ENCODE measurements at places on chromosomes 13 and 19.
A peak's percentile ranks its signal among the peaks of the same experiment; 100 is the strongest.

DNA sequence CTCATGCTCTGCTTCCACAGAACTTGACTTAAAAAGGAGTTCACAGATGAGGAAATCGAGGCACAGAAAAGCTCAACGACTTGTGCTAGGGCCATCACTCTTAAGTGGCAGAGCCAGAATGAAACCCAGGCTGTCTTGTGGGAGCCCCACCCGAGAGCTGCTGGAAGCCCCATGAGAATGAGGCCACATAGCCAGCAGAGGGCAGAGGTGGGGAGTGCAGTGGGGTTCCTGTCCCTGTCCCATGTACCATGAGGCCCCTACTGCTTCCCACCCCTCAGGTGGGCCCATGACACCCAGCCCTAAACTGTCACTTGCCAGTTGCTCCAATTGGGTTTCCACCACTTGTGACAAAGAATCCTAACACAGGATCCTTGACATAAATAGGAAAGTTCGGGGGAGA is 175.9 kb downstream of the IRS2 start:
- DNase-seq, result peak; percentile 32

GRCh38 chr19:39037194-39037593 is 4.8 kb upstream of the FBXO27 start:
- no peak for DNase-seq

DNA sequence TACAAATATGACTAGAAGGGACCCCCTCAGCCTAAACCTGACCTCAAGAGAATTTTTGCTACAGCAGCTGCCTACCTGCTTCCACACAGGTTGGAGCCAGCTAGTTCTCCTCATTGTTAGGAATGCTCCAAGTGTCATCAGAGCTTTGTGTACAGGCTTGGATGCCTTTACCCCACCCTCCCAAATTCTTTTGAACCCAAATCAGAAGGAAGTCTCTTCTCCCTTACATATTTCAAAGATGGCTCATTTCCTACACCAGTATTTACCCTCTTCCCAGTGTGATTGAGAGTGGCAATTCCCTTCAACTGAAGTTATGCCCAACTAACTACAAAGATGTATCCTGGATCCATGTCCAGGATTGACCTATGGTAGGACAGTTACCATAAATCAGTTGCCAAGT is 323.2 kb downstream of the OXGR1 start:
- no peak for DNase-seq

DNA sequence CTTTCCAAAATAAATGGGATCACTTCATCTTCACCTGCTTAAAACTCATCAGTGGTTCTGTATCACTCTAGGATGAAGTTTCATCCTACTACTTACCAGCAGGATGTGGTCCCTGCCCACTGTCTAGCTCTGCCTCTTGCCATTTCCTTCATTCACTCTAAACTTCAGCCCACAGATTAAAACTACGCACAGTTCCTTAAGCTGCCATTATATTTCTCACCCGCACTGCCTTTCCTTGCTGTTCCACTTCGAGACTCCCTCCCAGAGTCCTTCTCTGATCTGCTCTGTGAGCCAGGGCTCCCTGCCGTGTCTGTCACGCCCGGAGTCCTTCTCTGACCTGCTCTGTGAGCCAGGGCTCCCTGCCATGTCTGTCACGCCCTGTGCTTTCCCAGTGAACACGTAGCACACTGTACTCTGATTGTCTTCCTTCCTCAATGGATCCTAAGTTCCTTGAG is 52.0 kb upstream of the NPAS1 start:
- DNase-seq, result no peak

DNA sequence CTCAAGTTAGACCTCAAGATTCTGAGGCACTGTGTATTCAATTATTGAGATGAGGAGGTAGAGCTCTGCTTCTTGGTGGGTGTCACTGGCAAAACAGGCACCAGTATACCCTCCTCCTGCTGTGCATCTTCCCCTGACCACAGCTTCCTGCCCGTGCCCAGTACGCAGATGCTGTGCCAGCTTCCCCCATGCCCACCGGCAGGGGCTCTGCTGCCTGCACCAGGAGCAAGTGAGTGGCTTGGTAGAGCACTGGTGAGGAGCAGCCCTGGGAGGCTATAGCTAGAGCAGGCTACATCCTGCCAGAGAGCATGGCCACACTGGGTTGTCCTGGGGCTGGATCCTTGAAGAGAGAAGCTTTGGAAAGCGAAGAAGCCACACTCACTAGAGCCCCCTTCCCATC is 21.0 kb upstream of the RNF17 start:
- DNase-seq, result no peak

GRCh38 chr13:114067381-114067885 is 65.0 kb downstream of the RASA3 start:
- no peak for DNase-seq

- peak; percentile 69 for DNase-seq
Measured at GRCh38 chr19:10388957-10389356, 8.6 kb upstream of the TYK2 start.

DNA sequence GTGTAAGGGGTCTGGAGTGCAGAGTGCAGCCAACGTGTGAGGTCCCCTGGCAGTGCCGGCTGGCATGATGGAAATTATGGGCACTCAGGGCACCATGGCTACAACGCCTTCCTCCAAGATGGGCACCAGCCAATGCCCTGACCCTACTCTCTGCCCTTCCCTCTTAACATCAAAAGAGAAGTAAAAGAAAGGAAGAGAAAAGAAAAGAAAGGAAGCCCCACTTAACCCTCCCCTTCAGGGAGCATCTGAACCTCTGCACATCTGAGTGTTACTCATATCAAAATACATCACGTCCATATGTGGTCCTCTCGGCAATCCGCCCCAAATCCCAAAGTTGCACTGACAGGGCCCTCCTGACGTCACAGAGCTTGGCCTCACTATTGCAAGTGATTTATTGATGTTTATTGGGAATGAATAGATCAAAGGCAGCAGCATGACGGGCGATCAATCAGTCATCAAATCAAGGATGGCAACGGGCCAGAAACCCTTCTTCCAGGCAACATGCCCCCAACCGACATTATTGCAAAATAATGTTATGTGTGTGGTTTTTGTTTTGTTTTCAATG is 1.3 kb downstream of the TSHZ3 start:
- DNase-seq, result no peak

- DNase-seq, result peak; percentile 62
Measured at GRCh38 chr19:41930926-41931592, 2.8 kb upstream of the ERFL start.

DNA sequence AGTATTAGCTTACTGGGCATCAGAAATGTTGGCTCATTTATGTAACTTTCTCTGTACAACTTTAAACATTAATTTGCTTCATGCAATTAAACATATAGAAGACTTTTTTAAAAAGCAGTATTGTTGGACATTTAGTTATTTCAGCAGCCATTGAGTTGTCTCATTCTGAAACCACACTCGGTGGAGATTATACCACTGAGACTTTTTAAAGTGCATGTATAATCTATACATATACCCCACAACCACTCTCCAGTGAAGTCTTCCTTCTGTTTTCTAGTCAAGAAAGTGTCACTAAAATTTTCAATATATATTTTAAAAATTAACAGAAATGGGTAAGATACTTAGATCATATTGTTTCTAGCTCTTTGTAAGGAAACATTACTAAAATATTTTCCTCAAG is 15.5 kb downstream of the SETDB2 start:
- no peak for DNase-seq

- DNase-seq, result no peak
Measured at GRCh38 chr19:48635966-48636858, 967 bp downstream of the DBP start.

GRCh38 chr13:33997574-33997973 is 179.6 kb downstream of the RFC3 start:
- DNase-seq, result no peak

DNA sequence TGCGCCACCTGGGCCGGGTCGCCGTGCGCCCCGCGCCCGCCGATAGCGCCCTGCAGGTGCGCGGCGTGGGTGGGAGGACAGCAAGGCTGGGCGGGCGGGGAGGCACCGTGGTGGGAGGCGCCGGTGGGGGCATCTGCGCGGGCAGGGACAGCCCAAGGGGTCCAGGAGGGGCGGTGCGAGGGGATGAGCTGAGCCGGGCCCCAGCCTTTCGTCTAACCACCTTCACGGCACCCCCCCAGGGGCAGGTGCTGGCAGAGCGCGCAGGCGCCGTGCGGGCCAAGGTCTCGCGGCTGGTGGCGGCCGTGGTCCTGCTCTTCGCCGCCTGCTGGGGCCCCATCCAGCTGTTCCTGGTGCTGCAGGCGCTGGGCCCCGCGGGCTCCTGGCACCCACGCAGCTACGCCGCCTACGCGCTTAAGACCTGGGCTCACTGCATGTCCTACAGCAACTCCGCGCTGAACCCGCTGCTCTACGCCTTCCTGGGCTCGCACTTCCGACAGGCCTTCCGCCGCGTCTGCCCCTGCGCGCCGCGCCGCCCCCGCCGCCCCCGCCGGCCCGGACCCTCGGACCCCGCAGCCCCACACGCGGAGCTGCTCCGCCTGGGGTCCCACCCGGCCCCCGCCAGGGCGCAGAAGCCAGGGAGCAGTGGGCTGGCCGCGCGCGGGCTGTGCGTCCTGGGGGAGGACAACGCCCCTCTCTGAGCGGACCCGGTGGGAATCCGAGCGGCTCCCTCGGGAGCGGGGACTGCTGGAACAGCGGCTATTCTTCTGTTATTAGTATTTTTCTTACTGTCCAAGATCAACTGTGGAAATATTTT is 3.1 kb downstream of the KISS1R start:
- DNase-seq, result peak; percentile 43

GRCh38 chr13:43537124-43537523 is 249.6 kb downstream of the ENOX1 start:
- DNase-seq, result no peak

DNA sequence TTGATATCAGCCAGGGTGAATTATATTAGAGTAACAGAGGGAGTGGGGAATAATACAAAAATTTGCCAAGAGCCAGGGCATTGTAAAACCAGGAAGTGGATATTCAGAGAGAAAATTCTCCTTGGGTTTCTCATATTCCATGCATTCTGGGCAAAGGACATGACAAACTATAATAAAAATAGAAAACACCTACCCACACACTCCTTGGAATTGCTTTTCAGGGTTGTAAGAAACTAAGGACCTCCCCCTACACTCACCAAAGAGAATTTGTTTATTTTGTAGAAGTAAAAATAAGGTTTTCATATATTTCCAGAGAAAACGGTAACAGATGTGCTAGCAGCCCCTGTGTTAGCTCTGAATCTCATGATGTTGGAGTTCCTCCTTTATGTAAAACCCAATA is 649.6 kb downstream of the SLITRK1 start:
- no peak for DNase-seq

GRCh38 chr13:104181526-104182231 is 1115.5 kb upstream of the SLC10A2 start:
- DNase-seq, result peak; percentile 22

DNA sequence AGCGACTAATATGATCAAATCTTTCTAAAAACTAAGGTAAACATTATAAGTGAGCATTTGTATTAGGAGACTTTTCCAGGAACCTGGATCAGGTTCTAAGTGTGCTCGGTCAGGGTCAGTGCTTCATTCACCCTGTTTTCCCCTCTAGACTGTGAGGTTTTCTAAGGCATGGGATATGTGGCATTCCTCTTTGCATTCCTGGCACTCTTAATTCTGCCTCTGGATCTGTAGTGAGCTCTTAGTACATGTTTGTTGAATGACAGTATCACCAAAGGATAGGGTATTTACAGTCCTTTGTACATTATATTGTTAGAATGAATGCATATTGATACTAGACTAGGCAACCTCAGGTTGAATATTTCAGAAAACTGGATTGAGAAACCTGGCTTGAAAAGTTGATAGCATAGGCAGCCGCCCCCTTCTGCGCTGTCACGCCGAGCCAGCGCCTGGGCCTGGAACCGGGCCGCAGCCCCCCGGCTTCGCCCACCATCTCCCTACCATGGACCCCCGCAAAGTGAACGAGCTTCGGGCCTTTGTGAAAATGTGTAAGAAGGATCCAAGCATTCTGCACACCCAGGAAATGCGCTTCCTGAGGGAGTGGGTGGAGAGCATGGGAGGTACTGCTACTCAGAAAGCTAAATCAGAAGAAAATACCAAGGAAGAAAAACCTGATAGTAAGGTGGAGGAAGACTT is 156.5 kb downstream of the KCNRG start:
- DNase-seq, result no peak

DNA sequence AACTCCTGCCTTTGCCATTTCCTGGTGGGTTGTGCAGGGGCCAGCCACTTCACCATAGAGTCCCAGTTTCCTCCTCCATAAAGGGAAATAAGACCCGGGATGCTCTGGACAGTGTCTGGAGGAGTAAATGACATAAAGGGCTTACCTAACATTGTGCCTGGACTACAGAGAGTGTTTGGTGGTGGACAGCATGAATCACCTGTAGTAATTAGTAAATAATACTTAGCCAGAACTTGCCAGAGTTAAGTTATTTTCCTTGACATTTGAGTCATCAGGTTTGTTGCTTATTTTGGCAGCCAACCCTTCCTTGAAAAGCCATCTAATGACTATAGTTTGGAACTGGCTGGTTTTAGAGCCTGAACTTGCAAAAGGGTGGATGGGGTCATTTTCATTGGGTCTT is 159.2 kb downstream of the SLC7A1 start:
- DNase-seq, result no peak

GRCh38 chr13:111186305-111186935 is 71.3 kb downstream of the ARHGEF7 start:
- DNase-seq, result no peak

DNA sequence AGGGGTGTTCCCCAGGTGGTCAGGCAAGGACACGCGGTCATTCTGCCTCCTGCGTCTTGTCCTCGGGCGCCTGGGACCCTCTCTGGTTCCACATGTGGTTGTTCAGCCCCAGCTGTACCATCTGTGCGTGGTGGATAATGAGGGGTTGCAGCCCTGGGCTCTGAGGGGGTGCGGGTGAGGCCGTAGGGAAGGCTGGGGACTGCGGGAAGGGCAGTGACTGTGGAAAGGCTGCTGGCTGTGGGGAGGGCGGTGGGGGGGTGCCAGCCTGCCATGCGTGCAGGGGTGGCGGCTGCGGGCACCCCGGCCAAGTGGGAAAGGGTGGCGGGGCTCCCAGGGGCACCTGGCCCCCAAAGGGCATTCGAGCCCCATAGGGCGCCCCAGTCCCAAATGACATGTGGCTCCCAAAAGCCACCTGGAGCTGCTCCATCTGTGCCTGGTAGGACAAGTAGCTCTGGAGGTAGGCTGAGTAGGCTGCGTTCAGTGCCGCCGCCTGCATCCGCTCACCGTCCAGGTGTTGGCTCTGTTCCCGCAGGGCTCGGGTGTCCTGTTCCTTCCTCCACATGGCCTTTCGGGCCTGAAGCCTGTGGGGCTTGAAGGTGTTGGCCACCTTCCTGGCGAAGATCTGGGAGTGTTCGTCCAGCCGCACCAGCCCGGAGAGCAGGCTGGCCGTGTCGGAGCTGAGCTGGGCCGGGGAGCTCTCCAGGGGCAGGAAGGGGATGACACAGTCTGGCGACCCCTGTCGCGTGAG is 15.1 kb downstream of the TICAM1 start:
- DNase-seq, result no peak

DNA sequence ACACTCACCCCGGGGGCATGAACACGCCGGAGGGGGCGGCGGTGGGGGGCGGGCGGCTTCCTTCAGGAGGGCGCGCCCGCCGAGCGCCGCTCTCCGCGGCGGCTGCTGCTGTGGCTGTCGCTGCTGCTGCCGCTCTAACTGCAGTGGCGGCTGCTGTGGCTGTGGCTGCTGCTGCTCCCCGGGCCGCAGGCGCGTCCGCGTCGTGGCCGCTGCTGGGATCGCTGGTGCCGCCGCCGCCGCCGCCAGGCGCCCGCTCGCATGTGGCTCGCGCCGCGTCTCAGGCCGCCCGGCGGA is at the start of gene BBC3:
TSS of gene BBC3 (minus strand) at position 279 of the 294 bp plus-strand sequence. CDS start 2,768 bp downstream, outside the sequence.
- no peak for DNase-seq

- DNase-seq, result no peak
Measured at GRCh38 chr19:10831987-10832938, 3.7 kb downstream of the TMED1 start.

- DNase-seq, result no peak
Measured at GRCh38 chr13:19586904-19587634, 25.7 kb upstream of the TPTE2 start.

GRCh38 chr19:49567861-49568441 is 12.4 kb downstream of the NOSIP start:
- DNase-seq, result no peak
